Fibroblast of upper back skin (primary cell): ENCODE measurements at places on chromosomes 1 and 21.

DNA sequence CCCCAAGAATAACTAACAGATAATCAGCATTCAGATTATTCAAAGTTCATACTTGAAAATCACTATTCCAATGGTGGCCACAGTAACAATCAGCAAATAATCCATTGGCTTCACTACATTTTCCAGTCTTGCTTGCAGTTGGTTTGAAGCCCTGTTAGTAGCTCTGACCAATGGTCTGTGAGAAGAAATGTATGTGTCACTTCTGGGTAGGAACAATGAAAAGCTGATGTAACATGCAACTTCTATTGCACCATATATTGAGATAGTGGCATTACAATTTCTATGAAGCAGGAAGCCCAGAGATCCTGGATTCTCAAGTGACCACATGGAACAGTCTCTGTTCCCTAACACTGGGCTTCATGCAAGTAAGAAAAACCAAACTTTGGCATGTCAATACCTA lies 250.9 kb upstream of the DAB1 start:
- peak; percentile 30 for DNase-seq

DNA sequence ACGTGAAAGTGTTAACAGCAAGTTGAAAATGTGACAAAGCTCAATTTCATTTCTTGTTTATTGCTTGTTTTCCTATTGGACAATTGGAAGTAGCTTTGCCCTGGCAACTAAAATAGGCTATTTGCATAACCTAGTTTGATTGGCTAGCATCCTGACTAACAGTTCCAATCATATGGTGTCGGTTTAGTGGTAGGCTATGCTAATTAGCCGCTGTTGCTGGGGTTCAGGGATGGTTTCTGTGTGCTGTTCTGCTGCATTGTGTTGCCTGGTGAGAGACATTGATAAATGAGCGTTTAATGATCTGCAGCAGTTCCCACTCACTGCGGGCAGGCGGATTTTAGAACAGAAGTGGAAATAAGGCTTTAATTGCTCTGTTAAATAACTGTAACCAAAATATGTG lies 68.5 kb downstream of the DYRK1A start:
- DNase-seq = peak; percentile 94

- DNase-seq = peak; percentile 60
Measured at GRCh38 chr1:113647164-113647563, 112.1 kb downstream of the PHTF1 start.

DNA sequence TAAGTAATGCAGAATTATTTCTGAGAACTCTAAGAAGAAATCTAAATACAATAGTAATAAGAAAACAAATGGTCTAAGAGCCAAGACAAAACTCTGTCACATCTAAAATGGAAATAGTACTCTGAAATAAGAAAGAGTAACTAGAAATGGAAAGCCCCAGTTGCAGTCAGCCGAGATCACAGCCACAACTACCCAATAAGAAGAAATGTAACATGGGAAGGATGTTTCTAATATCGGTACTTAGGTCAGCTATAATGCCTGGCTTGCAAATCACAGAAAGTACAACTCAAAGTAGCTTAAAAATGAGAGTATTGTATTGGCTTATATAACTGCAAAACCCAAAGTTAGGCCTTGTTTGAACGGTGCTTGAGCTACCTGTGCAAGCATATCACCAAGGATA lies 58.6 kb upstream of the USP25 start:
- no peak for DNase-seq

- no peak for DNase-seq
Measured at GRCh38 chr1:14760780-14761179, 162.3 kb downstream of the KAZN start.

GRCh38 chr1:89516055-89516454 lies 8.6 kb upstream of the LRRC8B start:
- peak; percentile 74 for DNase-seq

- peak; percentile 43 for DNase-seq
Measured at GRCh38 chr21:46617267-46618051, 12.6 kb upstream of the S100B start.

GRCh38 chr1:204289280-204289679 lies 70.4 kb downstream of the PLEKHA6 start:
- DNase-seq = no peak

GRCh38 chr1:2392686-2393085 lies 1.0 kb downstream of the RER1 start:
- no peak for DNase-seq

GRCh38 chr1:214665606-214666110 lies 62.7 kb downstream of the CENPF start:
- DNase-seq = peak; percentile 62

- no peak for DNase-seq
Measured at GRCh38 chr1:157199421-157199755, 61.2 kb upstream of the ETV3 start.

DNA sequence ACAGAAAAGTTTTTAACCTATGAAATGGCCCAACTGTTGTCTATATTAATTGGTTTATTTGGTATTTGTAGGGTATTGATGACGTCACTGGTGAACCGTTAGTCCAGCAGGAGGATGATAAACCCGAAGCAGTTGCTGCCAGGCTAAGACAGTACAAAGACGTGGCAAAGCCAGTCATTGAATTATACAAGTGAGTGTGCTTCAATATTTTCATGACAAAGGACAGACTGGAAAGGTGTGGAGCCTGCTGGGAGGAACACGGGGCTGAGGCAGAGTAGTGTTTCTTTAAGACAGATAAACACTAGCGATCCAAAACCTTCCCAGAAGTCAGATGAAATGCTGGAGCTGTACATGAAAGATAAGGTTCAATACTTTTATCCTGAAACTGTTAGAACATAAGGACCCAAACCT lies 76.7 kb downstream of the AK4 start:
- DNase-seq = no peak

GRCh38 chr1:110667776-110668175 lies 7.0 kb downstream of the KCNA3 start:
- no peak for DNase-seq

DNA sequence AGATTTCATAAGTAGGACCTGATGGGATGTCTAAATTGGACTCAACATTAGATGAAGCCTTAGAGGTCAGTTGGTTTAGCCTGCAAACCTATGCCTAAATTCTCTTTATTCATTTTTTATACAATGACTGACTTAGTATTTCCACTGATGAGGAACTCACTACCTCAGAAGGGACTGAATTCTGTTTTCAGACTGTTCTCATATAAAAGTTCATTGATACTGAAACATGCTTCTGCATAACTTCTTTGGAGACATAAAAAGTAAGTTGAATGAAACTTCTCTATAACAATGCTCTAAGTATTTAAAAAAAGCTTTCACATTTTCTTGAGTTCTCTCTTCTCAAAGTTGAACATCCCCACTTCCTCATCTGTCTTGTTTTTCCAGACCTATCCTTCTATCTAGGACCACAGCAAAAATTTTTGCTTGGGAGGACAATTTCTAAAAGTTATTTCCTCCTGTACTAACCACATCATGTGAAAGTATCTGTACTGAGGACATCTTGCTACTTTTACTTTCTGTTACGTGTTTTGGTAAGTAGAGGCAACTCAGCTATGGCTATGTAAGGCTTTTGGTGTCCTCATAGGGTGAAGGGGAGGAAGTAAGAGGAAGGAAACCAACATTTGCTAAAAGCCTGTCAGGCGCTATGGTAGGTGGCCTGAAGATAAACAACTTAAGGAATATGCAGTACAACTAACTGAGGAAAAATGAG lies 64.1 kb downstream of the USP24 start:
- DNase-seq = no peak

DNA sequence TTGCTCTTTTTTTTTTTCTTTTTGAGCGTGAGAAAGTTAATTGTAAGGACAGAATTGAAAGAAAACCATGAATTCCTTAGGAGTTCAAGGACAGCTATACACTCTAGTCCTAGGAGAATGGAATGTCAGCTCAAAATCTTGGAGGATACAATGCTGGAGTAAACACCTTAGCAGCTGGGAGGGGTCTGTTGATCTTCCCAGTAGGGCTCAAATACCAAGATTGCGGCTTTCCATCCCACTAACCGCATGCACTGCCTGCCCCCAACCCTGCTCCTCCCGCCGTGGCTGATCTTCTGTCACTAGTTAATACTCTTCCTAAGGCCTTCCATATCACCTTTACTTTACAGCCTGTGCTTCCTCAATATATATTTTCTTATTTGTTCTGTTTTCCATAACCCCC lies 2.6 kb upstream of the PDC start:
- DNase-seq = no peak

DNA sequence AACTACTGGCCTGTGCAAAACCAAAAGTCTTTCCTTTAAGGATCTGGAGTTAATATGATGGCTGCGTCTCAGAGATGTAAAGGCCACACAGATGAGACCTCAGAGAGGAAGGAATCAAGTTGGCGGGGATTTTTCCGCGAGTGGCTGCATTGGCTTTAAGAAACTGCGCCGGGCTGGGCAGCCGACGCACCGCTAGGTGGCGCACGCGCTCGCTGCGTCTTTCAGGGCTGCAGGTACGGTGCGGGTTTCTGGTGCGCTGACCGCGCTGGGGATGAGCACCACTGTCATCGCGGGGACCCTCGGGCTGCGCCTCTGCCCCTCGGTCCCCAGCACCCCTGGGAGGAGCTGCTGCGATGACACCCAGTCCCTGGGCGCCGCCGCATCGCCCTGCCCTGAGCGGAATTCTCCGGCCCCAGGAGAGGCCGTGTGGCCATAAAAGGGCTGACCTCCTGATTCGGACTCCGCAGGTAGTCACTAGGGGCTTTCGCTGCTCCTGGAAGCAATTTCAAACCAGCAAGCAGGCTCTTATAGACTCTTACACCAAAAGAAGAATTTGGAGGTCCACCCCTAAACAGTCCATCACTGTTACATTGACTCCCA lies 241.0 kb downstream of the KCNJ6 start:
- DNase-seq = peak; percentile 32

- DNase-seq = peak; percentile 84
Measured at GRCh38 chr1:109198043-109198695, 15.5 kb upstream of the SARS1 start.

- no peak for DNase-seq
Measured at GRCh38 chr1:158799689-158800088, 18.7 kb upstream of the OR6N2 start.

GRCh38 chr21:44314561-44314960 lies 14.7 kb downstream of the PFKL start:
- no peak for DNase-seq

- DNase-seq = no peak
Measured at GRCh38 chr1:6771441-6771769, 13.8 kb upstream of the CAMTA1 start.

DNA sequence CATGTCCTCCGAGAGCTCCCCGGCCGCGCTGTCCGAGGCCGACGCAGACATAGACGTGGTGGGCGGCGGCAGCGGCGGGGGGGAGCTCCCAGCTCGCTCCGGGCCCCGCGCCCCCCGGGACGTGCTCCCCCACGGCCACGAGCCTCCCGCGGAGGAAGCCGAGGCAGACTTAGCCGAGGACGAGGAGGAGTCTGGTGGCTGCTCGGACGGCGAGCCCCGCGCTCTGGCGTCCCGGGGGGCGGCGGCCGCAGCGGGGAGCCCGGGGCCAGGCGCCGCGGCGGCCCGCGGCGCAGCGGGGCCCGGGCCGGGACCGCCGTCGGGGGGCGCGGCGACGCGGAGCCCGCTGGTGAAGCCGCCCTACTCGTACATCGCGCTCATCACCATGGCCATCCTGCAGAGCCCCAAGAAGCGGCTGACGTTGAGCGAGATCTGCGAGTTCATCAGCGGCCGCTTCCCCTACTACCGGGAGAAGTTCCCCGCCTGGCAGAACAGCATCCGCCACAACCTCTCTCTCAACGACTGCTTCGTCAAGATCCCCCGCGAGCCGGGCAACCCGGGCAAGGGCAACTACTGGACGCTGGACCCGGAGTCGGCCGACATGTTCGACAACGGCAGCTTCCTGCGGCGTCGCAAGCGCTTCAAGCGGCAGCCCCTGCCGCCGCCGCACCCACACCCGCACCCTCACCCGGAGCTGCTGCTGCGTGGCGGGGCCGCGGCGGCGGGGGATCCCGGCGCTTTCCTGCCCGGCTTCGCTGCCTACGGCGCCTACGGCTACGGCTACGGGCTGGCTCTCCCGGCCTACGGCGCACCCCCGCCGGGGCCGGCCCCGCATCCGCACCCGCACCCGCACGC lies 547 bp downstream of the FOXD2 start:
- DNase-seq = no peak

GRCh38 chr1:180424848-180425457 lies 77.4 kb downstream of the ACBD6 start:
- DNase-seq = no peak

DNA sequence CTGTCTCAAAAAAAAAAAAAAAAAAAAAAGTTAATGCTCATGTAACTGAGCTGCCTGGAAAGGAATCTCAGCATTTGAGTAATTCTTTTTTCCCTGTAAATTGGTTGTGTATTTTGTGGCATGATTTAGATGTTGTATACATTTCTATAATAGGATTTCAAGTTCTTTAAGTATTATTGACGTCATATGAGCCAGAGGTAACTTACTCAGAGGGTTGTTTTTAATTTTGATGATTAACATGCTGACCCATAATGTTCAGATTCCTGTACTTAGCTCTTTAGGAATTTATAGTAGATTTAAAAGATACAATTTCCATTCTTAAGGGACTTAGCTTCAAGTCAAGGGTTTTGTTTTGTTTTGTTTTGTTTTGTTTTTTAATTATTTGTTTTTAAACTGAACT lies 120.4 kb downstream of the CACHD1 start:
- DNase-seq = no peak

DNA sequence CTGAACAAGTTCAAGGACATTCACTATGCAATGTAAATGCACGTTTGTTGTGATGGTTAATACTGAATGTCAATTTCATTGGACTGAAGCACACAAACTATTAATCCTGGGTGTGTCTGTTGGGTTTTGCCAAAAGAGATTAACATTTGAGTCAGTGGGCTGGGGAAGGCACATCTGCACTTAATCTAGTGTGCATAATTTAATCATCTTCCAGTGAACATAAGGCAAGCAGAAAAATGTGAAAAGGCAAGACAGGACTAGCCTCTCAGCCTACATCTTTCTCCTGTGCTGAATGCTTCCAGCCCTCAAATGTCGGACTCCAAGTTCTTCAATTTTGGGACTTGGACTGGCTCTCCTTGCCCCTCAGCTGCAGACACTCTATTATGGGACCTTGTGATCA lies 40.1 kb downstream of the PRPF38A start:
- DNase-seq = no peak

GRCh38 chr1:210291081-210291764 lies 37.5 kb upstream of the HHAT start:
- peak; percentile 19 for DNase-seq

DNA sequence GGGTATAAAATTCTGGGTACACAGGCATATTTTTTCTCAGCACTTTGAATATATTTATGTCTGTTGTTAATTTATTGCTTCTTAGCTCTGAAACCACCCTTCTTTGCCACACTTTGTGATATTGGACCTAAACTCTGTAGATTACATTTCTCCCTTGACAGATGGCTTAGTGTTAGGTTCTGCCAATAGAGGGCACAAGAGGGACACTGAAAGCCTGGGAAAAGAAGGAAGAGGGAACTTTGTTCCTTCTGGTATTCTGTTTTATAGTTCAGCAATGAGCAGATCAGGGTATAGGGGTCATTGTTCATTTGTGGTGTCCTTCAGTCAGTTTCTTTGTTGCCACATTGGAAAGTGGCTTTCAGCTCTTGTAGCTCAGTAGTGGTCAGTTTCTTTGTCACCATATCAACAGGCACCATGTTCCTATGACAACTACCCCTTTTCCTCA lies 423.5 kb upstream of the PROX1 start:
- no peak for DNase-seq
